ENCODE measurements at places on chromosomes 3 and 15.

GRCh38 chr3:191176038-191176785, 22.8 kb upstream of the OSTN start:
- DNase-seq: no peak

GRCh38 chr3:194787072-194787471, 101.4 kb downstream of the FAM43A start:
- no peak for DNase-seq

- DNase-seq: no peak
Measured at GRCh38 chr3:193987186-193987585, 148.8 kb upstream of the HES1 start.

GRCh38 chr15:48385031-48385830, 54.0 kb downstream of the DUT start:
- no peak for DNase-seq

- DNase-seq: no peak
Measured at GRCh38 chr15:63615935-63616334, 18.7 kb downstream of the FBXL22 start.

DNA sequence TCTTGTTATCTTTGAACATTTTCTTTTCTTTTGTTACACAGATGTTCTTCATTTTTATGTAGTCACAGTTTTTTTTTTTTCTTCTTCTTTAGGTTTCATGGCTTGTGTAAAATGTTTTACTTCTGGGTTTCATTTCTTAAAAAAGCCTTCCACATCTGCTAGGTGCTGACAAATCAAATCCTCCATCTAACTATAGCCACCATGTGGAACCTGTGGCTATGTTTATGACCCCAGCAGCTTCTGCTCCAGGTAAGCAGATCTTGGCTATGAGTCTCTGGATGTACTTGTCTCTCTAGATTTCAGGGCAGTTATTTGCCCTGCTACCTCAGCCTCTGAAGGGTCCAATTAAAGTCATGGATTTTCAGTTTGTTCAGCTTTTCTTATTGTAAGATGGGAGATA, 44.5 kb downstream of the OXSM start:
- no peak for DNase-seq

- no peak for DNase-seq
Measured at GRCh38 chr3:156388497-156389448, 166.1 kb downstream of the SSR3 start.

GRCh38 chr3:169390271-169390670, 273.2 kb downstream of the MECOM start:
- DNase-seq: no peak

GRCh38 chr15:52066842-52067544, 45.6 kb downstream of the BCL2L10 start:
- DNase-seq: no peak

DNA sequence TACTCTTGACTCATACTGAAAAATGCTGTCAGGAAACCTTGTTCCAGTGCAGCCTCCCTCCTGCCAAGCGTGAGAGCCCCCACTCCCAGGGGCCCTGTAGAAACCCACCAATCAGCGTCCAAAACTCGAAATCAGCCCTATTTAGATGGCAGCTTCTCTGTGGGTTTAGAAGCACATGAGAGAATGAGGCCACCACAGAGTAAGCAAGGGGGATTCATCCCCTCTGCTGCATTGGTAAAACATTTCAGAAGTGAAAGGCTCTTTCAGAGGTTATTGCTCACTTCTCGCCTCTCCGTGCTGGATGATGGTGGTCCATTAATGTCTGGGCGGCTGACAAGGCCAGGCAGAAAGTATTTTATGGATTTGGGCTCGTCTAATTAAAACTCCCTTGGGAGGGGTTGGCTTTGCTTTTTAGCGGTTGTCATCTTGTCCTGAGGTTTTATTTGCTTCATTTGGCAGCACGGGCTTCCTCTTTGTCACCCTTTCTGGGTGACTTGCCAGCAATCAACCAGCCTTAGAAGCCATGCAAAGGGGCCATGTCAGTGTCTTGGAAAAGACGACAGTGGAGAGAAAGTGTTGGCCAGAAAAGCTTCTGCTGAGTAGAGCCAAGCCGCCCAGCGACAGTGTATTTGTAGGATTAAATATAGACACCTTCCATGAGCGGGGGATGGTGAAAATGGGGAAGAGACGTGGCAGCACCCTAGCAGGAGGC, 145.5 kb downstream of the ATP10A start:
- DNase-seq: no peak

DNA sequence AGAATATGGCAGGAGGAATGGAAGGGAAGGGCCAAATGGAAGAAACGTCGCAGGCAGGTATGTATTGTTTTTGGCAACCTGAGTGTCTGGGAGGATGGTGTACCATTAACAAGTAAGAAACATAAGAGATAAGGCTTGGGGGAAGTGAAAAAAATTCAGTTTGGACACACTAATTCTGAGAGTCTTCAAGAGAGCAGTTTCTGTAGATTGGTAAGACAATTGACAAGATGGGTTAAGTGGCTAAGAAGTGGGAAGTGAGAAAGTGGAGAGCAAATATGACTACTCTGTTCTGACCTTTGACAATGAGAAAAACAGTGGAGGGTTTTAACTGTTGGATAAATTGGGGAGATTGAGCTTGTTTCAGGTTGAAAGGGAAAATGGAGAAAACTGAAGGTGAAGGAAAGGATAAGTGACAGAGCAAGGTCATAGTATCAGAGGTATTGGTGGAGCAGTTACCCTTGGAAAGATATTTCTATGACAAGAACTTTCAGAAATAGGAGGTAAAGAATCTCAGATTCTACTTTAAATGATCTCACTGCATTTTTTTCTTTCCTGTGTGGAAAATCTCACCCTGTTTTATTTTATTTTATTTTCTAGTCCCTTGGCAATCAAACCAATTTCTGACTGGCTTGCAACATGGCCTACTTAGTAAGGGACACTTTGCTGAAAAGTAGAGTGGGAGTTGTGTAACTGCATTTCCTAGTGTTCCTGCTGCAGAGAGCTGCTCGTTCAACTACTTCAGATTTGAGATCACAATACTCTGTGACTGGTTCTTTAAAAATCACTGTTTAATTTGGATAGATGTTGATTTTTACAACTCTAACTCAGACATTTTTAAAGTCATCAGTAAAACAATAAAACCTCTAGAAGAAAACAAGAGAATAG, 23.1 kb upstream of the GABPB1 start:
- no peak for DNase-seq

- DNase-seq: no peak
Measured at GRCh38 chr15:45087513-45087912, 26.5 kb downstream of the DUOX2 start.

DNA sequence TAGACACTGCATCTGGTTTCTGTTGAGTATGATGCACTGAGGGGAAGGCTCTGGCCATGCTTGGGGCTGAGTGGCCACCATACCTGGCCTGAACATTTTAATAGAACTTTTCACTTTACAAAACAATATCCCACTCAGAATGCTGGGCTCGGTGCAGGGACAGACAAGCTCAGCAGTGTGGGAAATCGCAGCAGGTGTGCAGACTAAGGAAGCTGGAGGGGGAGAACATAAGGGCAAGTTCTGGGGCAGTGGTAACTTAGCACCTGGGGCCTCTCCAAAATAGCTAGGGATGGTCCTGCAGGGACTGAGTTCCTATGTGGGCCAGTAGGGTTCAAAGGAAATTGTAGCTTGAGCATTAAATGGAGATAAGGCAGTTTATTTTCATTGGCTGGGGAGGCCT, 90.9 kb upstream of the RNU6-1 start:
- DNase-seq: no peak

GRCh38 chr15:61051569-61052031, 177.5 kb downstream of the RORA start:
- DNase-seq: no peak

DNA sequence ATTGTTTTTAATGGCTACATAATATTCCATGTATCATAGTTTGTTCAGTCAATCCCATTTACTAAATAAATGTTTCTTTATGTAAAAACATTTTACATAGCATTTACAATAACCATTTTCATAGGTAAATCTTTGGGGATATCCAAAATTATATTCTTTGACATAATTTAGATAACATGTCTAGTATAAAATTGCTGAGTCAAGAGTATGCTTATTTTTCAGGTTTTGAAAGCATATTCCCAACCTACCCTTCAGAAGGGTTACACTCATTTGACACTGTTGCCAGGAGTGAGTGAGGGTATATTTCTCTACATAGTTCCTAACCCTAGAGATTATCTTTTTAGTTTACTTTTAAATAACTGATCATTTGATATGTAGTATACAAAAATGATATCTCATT, 84.6 kb upstream of the ADAMTSL3 start:
- no peak for DNase-seq

- DNase-seq: no peak
Measured at GRCh38 chr3:193728429-193729087, 135.6 kb downstream of the OPA1 start.

- DNase-seq: no peak
Measured at GRCh38 chr3:74883690-74884089, 269.2 kb upstream of the CNTN3 start.

DNA sequence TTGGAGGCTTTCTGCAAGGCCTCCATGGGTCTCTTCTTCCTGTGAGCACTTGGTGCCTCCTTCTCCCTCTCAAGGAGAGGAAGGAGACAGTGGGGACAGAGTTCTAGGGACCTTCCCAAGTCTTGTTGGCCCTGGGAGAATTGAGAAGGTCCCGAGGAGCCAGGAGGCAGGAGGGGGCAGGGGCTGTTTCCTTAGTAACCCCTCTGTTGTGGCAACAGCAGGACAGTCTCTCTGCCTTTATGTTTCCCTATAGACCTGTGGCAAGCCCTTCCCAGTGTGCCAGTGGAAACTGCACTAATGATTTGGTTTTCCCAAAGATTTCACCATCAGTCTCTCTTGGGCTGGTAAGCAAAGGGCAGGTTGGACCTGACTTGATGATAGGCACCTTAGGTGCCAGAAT, 87.8 kb upstream of the GALNT15 start:
- DNase-seq: no peak

DNA sequence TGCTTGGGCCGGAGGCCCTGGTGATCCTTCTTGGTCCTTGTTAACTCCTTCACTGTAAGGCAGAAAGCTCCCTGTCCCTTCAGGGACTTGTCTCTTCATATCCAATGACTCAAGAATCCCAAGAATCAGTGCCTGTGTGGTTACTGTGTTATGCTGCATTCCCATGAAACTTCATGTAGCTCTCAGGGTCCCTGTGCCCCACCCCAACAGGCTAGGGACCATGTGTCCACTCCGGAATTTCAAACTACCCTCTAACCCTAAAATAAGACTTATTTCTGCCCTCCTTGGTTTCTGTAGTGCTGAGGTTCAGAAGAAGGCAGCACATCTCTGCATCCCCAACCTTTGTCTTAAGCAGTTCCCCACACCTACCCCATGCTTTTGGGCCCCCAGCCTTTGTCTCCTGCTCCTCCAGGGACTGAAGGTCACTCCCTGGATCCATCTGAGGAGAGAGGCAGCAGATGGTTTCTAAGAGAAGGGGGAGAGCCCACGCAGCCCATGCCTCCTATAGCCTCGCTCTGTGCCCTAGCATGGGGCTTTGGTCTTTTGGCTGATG, 531 bp upstream of the MAP1A start:
- no peak for DNase-seq

GRCh38 chr15:32730677-32731654, 13.2 kb downstream of the GREM1 start:
- DNase-seq: no peak

- no peak for DNase-seq
Measured at GRCh38 chr3:150080058-150080730, 109.5 kb upstream of the PFN2 start.

DNA sequence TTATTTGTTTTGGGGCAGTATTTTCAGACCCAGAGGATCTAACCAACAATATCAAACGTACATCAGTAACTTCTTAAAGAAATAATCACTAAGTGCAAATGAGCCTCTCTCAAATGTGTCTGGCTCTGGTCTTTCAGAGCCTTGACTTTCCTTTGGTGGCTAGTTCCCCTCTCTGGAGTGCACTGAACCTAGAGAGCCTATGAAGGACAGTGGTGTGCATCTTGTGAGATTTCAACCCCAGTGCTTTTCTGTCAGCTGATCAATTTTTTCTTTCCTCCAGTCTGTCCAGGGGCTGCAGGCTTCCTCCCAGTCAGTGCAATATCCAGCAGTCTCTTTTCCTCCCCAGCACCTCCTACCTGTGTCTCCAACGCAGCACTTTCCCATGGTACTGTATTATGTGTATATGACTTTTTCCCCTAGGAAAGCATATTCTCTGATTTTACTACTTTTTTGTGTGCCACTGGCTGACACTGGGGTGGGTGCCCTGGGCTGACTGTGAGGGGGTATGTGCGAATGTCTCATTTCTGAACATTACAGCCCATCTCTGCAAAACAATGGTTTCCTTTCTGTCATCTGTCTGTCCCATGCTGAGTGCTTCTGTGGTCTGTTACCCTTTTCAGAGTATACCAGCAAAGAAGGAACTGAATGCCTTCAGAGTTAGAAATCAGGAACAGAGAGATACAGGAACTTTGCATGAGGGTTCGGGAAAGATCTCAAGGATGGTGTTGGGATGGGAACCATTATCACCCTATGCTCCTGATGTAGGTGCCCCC, 98.8 kb downstream of the ARPP21 start:
- DNase-seq: no peak

DNA sequence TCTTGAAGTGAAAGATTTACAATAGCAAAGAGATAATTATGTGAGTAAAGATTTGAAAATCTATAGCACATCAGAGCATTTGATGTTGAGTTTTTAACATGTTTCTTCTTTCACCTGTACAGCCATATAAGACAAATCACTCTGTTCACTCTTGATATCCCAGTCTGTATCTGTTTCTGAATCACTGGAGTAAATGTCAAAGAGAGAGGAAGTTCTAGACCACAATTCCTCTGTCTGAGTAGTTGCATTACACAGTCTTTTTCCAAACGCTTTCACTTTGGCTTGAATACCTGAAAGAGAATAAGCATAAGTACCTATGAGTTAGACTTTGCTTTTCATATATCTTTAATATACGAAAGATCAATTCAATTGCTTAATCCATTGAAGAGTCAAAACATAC, 9.9 kb downstream of the THAP10 start:
- DNase-seq: no peak

DNA sequence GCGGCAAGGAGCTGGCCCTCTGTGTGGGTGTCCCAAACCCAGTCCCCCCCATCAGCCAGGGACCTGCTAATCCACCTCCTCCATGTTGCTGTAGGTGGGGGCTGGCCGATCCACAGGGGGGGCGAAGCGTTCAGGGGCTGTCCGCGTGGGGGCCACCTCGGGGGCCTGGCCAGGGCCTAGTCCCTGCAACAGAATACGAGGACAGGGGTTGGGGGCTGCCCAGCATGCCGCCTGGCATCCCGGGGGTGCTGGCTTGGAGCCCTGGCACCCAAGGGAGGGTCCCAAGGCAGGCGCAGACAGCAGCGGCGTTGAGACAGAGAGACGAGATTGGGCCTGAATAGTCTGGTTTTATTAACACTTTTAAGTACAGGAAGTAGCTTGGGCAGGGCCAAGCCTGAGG, 3.8 kb upstream of the QARS1 start:
- no peak for DNase-seq

- no peak for DNase-seq
Measured at GRCh38 chr15:26866298-26867199, at the start of gene GABRA5. TSS of gene GABRA5 (plus strand) at chr15:26867062. CDS start at chr15:26869249, 2,187 bp downstream.

Data from stimulated activated CD4-positive, alpha-beta T cell treated with anti-CD3 and anti-CD28 coated beads, Interleukin-4, amount 100 ng/mL, for 24 hours (primary cell).